ENCODE measurements at places on chromosomes 2 and 18. TPM values are rescaled to one million over a fixed set of nuclear protein-coding genes. Genes with fewer than 3 reads are reported as not detected.

DNA sequence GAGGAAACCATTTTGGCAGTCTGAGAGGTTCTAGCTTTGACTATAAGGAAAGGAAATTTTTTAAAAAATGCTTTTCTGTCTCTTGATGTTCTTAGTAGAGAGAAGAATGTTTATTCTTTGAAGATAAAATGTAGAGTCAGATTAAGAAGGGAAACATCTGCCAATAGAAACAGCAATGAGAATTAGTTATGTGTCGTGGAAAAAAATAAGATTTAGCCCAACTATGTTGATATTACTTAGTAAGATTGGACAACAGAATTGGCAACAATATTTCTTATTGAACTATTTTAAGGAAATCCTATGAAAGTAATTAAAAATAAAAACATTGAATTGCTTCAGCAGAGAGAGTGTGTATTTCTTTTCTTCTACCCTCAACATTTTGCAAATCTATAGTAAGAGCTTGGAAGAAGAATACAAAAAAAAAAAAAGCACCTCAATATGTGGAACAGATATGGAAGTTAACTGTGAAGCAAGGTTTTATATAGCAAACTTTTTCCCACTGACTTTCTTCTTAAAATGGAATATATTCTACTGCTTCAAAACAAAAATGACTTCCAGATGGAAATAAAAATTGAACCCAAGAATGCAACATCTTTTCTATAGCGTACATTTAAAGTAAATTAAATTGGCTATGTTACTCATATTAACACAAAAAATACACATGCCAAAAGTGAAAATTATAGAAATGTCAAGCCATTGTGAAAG is 177.9 kb downstream of the FAM124B start:
- no peak for DNase-seq

KLHL14 gene
- polyA plus RNA-seq: 3.7 TPM

ATP6V1B1 gene
- 400 TPM for polyA plus RNA-seq

DNA sequence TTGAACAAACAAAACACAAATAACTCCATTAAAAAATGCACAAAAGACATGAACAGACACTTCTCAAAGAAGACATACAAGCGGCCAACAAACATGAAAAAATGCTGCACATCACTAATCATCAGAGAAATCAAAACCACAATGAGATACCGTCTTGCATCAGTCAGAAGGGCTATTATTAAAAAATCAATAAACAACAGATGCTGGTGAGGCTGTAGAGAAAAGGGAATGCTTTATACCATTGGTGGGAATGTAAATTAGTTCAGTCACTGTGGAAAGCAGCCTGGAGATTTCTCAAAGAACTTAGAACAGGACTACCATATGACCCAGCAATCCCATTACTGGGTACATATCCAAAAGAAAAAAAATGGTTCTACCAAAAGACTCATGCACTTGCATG is 37.8 kb downstream of the GPR155 start:
- no peak for DNase-seq

DNA sequence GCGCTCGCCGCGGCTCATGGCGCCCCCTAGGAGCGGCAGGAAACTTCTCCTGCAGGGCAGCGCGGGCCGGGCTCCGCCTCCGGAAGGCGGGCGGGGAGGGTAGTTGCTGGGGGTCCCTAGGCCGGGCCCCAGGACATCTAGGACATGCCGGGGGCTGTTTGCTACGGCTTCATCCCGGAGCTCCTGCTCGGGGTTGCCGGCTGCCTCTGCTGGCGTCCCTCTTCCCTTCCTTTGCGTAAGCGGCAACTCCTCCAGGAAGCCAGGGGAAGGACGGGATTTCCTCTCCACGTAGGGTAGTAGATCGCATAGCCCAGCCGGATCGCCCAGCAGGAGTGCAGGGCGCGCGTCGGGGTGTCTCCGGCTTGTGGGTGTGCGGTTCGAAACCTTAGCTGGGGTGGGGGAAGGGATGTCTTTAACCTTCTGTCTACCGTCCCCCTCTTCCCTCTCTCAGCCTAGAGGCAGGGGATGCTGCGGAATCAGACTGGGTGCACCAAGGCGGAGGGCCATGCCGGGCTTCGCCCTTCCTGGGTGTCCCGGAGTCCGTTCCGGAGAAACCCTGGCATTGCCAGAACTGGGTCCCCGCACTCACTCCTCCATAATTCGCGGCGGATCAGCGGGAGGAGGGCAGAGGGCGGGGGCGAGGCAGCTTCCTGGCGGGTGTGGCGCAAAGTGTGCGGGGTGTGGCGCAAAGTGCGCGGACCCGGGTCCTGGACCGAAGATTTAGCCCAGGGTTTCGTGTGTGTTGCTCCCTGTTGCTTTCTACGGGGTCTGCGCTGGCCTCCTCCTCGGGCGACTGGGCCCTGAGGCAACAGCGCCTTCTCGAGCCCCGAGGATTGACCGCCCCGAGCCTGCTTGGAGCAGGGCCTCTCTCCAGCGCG is 12.2 kb upstream of the SKOR2 start:
- no peak for DNase-seq

DNA sequence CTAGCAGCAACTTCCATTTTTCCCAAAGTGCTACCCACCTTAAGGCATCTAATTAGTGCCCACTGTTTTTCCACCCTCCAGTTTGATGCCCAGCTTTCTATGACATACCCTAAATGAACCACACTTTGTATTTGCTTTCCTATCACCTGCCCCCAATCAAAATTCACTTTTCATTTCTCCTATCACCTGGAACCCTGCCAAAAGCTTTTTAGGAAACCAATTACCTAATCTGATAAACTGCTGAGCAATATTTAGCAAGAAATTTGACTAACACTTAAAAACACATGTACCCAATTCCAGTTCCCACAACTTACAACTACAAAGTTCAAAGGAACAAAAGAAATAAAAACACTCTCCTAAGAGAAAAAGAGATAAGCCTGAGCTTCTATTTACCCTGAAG is 71.7 kb downstream of the IKZF2 start:
- no peak for DNase-seq

GRCh38 chr2:202014759-202015211 is 18.9 kb upstream of the FZD7 start:
- peak; percentile 93 for DNase-seq

DNA sequence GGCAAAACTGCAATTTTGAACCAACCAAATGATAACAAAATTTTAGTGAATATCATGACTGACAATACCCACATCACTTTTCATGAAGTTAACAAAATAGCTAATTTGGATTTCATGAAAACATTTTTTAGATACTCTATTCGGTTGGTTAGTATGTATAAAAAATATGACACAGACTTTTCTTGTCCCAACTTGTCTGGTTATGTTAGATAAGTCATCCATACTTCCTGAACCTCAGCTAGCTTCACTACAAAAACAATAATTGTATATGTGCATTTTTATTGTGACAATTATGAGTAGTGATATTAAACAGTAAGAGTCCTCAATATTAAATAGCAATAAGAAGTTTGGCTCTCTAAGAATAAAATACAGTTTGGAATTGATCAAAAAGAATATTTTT is 408.1 kb upstream of the DSEL start:
- DNase-seq: no peak

- DNase-seq: no peak
Measured at GRCh38 chr2:122530814-122531213, 775.4 kb downstream of the TSN start.

DNA sequence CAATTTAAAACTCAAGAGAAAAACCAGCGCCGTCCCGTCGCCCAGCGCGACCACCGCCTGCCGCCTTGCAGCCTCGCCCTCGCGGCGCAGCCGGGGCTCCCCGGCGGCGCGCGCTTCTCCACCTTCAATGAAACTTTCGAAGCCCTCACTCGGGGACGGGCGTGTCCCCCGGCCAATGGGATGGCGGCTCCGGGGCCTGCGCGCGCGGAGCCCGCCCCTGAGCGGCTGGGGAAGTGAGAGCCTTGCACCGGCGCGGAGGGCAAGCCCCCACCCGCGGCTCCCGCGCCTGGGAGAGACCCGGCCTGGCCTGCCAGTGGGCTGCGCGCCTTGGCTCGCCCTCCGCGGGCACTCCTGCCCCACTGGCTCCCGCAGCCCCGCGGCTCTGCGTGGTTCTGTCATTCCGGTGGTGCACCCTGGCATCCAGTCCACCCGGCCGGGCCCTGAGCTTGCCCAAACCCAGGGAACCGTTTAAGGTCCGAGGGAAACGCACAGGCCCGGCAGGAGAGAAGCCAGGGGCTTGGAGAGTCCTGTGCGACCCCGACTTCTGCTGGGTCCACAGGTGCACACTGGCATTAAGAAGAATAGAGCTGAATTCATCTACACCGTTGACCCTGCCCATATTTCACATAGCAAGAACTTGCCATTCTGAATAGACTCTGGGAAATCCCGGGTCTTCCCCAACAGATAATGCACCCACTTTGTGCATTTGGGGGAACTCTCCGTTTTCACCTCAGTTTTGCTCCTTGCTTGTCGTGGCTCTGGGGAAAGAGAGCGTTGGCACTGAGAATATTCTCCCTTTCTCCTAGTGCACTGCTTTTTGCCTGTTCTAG is at the start of gene PIEZO2:
Gene PIEZO2 (minus strand): TSS at position 129 of the 830 bp plus-strand sequence. CDS start 981 bp downstream, outside the sequence.
- peak; percentile 91 for DNase-seq

GRCh38 chr2:28977176-28977875 is 3.8 kb upstream of the TOGARAM2 start:
- no peak for DNase-seq

OBSL1 gene
- polyA plus RNA-seq: 89.5 TPM

DNA sequence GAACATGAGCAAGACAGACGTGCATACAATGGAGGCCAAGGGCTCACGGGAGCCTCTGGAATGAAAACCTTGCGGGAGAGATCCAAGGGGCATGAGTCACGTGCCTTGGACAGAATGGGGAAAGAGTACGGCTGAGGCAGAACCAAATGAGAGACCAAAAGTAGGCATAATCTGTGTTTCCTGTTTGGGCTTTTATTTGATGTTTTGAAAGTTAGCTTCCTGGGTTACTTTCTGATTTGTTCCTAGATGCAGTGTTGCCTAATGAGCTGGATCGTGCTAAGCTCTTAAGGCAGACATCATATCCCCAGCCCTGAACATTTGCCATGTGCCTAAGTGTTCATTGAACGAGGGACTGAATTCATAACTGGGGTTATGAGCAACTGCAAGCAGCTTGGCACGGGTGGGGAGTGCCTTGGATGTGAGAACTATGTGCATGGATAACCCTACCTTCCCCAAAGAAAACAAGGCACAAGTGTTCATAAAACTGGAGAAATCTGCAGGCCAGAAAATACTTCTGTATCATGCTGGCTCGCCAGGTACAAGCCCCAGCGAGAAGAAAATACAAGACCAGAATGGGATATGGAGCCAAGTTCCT is 60.3 kb upstream of the RPL31 start:
- no peak for DNase-seq

CAD gene
- polyA plus RNA-seq: 8.8 TPM

CRYBA2 gene
- polyA plus RNA-seq: not detected

LYPD6B gene
- polyA plus RNA-seq: 17.6 TPM

KANSL1L gene
- polyA plus RNA-seq: 11.6 TPM

DNA sequence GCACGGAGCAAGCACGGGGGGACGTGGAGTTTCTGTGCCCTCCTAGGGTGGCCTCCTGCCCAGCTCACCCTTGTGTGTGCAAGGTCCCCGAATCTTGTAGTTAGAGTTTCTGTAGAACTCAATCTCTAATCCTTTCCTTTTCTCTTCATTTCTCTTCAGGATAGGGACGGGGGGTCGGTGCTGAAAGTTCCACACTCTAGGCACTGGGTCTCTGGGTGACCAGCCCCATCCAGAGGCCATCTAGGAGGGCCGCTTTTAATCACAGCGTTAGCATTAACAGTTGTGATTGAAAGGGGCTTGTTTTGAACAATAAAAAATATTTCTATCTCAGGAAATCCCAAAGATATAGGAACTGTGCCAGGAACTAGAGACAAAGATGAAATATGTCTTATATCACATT is 10.5 kb downstream of the SOCS6 start:
- no peak for DNase-seq

GRCh38 chr2:232085164-232085563 is 123.7 kb downstream of the DIS3L2 start:
- DNase-seq: no peak

GRCh38 chr2:121471532-121472469 is 58.9 kb upstream of the RNU4ATAC start:
- DNase-seq: no peak

HOXD9 gene
- 36.4 TPM for polyA plus RNA-seq

HNMT gene
- polyA plus RNA-seq: 69.2 TPM

AQP4 gene
- 1.1 TPM for polyA plus RNA-seq

DNA sequence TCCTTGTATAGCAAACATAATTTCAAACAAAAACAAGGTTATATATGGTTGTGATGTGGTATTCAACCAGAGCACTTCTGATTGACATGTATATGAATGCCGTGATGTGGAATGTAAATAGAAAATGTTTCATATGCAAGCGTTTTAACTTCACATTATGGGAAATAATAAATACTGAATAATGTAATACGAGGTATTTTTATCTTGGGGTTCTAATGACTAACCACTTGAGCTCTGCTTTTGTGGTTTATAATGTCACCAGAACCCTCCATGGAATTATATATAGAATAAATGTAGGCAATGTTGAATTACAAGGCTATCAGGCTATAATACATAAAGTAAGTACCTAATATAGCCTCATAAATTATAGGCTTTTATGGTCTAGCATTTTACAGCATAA is 72.4 kb downstream of the ZNF521 start:
- no peak for DNase-seq

DNA sequence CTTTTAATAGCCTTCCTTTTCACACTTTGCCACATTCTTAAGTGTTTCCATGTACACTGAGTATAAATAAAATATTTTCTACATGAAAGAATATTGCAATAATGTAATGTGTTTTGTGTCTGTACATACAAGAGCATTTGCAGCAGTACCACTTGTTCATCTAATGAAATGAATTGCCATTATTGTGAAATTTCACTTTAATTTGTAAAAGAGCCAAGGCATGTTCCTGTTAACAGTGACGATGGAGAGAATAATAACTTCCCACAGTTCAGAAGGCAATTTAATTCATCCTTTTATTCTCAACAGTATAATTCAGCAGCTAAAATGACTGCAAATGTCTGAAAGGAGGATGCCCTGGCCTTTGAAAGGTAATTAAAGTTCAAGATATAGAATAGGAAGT is 853.9 kb downstream of the LRRTM4 start:
- no peak for DNase-seq

DNA sequence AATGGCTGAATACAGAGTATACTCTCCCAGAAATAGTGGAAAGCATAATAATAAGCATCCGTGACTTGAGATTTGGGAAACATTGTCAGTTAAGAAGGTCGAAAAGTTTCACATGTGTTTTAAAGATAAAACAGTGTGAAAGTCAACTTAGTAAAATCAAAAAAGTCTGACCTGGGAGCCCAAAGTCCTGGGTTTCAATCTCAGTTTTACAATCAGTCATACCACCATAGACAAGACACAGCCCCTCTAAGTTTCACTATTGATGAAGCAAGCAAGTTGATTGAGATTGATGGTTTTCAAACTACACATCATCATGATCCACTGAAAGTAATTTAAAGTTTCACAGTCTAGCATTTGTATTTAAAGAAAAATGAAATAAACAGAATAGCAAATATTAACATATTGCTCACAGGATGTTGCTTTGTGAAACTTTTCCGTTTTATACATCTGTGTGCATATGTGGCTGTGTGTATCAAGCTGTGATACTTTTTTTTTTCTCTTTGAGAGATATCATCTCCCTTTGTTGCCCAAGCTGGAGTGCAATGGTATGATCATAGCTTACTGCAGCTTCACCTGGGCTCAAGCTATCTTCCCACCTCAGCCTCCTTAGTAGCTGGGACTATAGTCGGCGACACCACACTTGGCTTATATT is 71.1 kb downstream of the PIK3C3 start:
- DNase-seq: no peak

- no peak for DNase-seq
Measured at GRCh38 chr2:216702756-216703155, 7.4 kb upstream of the IGFBP5 start.

ABCG8 gene
- 0.09 TPM for polyA plus RNA-seq

Data from kidney (tissue), 22 donors.